ENCODE measurements at places on chromosomes 4 and X. TPM values are rescaled to one million over a fixed set of nuclear protein-coding genes. Genes with fewer than 3 reads are reported as not detected.

DNA sequence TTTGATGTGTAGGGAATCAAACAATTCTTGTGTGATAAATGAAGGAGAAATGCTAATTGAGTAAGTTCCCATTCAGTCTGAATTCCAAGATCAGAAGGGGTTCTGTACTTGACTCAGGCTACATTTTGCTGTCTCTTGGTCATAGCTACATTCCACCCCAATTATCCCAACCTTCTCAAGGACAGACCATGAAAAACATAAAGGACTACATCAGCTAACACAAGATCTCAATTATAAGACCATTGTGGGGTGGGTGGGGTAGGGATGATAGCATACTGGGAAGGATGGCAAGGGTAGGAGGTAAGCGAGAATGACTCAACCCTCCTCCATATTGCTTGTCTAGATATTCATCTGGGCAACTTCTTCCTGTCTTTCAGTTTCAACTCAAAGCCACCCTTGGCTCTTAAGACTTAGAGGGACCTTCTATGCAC, 87.4 kb upstream of the ETNPPL start:
- DNase-seq: no peak

- DNase-seq: peak; percentile 47
These were observed 21.2 kb downstream of the HERC3 start for GRCh38 chr4:88613417-88613875.

DNA sequence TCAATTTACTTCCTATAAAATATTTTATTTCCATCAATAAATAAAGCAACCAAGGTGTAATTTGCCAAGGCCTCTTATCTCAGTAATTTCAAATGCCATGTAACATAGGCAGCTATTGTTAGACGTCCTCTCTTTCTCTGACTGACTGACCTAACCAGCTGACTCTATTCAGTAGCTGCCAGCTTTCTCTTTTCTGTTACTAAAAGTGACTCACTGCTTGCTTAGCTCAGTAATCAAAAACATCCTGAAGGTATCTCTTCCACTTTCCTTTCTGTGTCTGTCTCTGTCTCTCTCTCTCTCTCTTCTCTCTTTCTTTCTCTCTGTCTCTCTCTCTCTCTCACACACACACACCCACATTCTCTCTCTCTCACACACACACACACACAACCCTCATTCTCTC, 134.2 kb downstream of the SPOCK3 start:
- no peak for DNase-seq

DNA sequence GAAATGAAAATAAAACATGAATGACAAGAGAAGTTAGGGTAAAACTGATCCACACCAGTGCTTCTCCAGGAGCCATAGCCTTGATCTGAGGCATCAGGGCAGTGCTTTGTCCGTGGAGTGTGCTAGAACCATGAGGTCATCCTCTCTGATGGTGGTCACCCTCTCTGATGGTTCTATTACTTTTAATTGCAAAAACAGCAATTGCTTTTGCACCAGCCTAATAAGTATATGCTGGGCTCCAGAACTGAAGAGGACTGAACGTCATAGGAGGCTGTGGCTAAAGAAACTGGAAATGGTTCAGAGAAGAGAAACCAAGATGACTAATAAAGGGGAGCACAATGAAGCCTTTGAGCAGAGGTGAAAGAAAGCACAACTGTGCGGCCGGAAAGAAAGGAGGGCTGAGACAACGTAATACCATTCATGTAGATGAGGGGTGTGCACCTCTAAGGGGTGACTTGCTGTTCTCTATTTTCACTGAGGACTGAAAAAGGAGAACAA, 17.0 kb upstream of the TMEM154 start:
- DNase-seq: no peak

DNA sequence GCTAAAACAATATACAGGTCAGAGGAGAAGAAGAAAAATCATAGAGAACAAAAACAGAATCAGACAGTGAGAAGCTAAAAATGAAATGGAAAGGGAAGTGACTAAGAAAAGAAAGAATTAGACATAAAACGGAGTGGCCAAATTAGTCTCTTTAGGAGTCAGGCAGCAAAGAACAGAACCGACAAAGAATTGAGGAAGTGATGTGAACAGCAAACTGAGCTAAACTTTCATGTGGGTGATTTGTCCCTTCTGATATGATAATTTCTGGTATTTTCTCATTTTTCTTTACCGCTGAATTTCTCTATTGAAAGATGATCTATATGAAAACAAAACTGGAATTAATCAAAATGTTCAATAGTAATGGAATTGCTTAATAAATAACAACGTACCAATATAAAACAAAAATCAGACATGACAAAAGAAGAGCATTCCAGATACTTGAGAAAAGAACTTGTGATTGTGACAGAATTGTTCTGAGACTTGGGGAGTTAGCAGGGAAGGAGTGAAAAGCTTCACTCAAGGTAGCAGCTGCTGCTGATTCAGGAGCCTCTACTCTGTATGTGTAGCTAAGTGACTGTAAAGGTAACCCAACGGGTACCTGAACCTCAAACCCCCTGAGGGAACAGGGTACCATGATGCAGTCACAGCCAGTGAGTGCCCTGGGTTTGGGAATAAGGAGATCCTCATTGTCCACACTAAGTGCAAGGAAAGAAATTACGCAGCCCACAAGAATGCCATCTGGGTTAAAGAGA, 8.8 kb downstream of the TAPT1 start:
- DNase-seq: no peak

DNA sequence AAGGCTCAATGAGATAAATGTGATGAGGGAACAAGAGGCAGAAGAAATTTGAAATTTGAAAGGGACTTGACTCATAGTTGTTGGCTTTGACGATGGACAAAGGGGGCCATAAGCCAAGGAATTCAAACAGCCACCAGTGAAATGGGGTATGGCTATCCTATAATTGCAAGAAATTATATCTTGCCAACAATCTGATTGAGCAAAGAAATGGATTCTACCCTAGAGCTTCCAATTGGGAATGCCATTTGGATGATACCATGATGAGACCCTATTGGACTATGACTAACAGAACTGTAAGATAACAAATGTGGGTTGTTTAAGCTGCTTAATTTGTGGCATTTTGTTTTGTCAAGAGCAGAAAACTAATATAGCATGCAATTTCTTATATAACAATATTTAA, 270.1 kb upstream of the ARSJ start:
- DNase-seq: no peak

- DNase-seq: no peak
These were observed 101.2 kb downstream of the SMIM20 start for GRCh38 chr4:26015133-26015651.

DNA sequence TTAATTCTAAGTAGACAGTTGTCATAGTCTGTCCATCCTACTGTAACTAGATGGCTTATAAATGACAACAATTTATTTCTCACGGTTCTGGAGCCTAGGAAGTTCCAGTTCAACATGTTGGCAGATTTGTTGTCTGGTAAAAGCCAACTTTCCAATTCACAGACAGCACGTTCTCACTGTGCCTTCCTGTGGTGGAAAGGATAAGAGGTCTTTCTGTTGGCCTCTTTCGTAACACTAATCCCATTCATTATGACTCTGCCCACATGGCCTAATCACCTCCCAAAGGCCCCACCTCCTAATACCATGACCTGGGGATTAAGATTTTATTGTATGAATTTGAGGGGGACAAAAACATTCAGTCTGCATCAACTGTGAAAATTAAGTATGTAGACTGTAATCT, 83.2 kb downstream of the GALNTL6 start:
- DNase-seq: no peak

GRCh38 chrX:131894995-131895394, 128.1 kb upstream of the STK26 start:
- DNase-seq: no peak

DNA sequence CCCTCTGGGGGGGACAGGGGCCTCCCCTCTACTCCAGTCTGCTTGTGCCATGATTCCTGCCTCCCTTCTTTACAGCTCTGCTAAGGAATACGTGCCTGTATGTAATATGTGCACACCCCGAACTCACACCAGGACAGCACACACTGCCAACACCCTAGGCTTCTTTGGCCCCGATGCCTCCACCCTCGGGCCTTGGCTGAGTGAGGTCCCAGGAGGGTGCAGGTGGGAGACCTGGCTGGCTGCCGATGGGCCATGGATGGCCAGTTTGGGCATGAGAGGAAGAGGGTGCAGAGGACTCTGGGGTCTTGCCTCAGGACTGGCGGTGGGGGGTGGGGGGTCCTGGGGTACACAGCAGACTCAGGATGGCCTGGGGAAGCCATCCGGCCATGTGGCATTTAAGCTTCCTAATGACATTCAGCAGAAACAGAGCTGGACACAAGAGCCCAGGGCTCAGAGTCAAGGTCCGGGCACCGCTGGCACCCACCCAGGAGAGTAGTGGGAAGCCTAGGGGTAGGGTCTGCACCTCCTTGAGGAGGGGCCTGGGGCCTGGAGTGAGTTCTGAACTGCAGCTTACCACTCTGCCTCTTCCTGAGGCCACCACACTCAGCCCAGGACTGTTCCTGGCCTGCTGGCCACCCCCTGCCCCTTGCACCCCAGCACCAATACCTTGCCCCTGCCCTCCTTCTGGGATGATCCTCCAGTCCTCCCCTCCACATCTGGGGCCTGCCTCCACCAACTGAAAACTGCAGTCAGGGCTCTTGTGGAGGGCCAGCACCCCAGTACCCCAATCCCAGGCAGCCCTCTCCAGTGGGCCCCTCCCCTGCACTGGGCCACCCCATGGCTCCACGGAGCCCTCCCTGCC, 2.1 kb upstream of the PCGF3 start:
- no peak for DNase-seq

- DNase-seq: no peak
These were observed 150.3 kb downstream of the NHS start for GRCh38 chrX:17525266-17525665.

GRCh38 chrX:52983321-52984000, 25.1 kb upstream of the FAM156A start:
- DNase-seq: no peak

GRCh38 chr4:1247864-1248244, 1.1 kb downstream of the CTBP1 start:
- peak; percentile 79 for DNase-seq

- DNase-seq: no peak
These were observed 8.2 kb downstream of the FHIP1A start for GRCh38 chr4:151417164-151417571.

DNA sequence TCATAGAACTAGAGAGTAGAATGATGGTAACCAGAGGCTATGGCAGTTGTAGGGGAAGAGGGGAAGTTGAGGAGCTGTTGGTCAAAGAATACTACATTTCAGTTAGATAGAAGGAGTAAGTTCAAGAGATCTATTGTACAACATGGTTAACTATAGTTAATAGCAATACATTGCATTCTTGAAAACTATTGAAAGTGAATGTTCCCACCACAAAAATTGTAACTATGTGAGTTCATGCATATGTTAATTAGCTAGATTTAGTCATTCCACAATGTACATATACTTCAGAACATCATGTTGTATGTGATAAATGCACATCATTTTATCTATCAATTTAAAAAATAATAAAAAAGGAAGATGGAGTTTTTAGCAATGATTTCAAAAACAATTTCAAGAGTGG, 125.3 kb upstream of the IL15 start:
- DNase-seq: no peak

DNA sequence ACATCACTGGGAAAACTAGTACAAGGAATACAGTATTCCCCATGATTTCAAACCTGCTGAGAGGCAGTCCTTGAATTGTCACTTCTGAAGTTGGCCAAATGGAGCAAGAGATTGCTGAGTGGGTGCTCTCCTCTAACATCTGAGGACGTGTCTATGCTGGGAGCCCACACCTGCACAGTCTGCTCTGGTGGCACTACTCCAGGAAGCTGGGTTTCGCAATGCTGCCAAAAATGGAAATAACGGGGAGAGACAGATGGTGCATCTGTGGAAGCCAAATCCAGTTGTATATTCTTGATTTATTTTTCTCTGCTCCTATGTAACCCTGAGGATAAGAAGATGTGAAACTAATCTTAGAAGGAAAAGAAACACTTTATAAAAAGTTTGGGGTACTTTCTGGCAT, 240.1 kb upstream of the CTSO start:
- no peak for DNase-seq

- no peak for DNase-seq
These were observed 911.7 kb upstream of the NDST4 start for GRCh38 chr4:116024954-116025708.

- peak; percentile 67 for DNase-seq
These were observed 34.9 kb downstream of the ELF2 start for GRCh38 chr4:139142087-139142486.

- DNase-seq: no peak
These were observed 66.7 kb upstream of the BOD1L1 start for GRCh38 chr4:13694256-13694655.

DNA sequence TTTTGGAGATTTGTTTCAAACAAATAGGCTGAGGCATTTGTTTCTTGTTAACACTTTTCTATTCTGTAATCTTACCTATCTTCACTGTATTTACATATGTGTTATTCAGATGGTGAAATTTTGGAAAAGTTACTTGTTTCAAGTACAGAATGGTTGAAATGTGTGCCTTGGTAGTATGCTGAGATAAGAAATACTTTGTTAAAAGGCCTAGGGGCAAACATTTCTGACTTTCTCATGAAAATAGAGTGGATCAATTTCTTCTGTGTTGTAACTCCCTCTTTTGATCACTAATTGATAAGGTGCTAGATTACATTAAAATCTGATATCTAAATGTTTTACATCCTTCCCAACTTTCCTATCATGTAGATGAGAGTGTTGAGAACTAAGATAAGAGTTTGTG, 18.1 kb downstream of the USO1 start:
- DNase-seq: no peak

GRCh38 chr4:57156242-57156990, 46.2 kb upstream of the IGFBP7 start:
- DNase-seq: peak; percentile 20

DNA sequence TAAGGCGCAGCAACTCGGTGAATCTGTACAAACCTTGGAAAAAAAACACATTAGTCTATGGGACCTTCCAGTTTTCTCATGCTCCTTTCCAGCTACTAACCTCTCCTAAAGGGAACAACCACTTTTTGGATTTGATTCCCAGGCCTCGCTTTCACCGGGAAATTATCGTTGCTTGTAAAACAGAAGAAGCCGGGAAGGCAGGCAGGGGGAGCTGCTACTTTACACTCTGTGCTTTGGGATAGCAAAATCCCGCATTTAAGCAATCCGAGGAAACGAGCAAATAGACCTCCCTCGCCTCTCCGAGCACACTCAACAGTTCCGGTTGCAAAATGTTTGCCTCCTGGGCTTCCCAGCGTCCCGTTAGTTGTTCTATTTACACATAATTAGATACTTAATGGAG, 1.2 kb downstream of the CD38 start:
- no peak for DNase-seq

- DNase-seq: no peak
These were observed 14.6 kb upstream of the SLC25A4 start for GRCh38 chr4:185128272-185129119.

GRCh38 chr4:109729117-109729717, 653 bp downstream of the PLA2G12A start:
- peak; percentile 59 for DNase-seq

Gene HSFX2
- total RNA-seq: not detected

Gene HHIP
- total RNA-seq: not detected

Gene BTK
- total RNA-seq: 81.6 TPM

Gene SYTL4
- total RNA-seq: 0.30 TPM

Gene IL2
- not detected for total RNA-seq

Gene GNRHR
- total RNA-seq: not detected

Gene FABP2
- total RNA-seq: not detected

Gene CT55
- not detected for total RNA-seq

Gene PDGFRA
- not detected for total RNA-seq

Gene MAD2L1
- total RNA-seq: 37.2 TPM

Gene FAAH2
- total RNA-seq: not detected

Gene ZIC3
- not detected for total RNA-seq

Gene ZXDA
- total RNA-seq: 6.3 TPM

Gene ANAPC10
- total RNA-seq: 75.3 TPM

Gene RIBC1
- total RNA-seq: 0.40 TPM

Gene PF4V1
- not detected for total RNA-seq

Gene CLTRN
- total RNA-seq: 0.18 TPM

Gene ZNF157
- 0.52 TPM for total RNA-seq

Gene MEPE
- total RNA-seq: not detected

Gene VCX
- not detected for total RNA-seq

All from Karpas-422 (cell line).